ENCODE measurements at places on chromosomes 11 and 22. TPM values are rescaled to one million over a fixed set of nuclear protein-coding genes. Genes with fewer than 3 reads are reported as not detected.

The TSPAN18 gene
- total RNA-seq = 5.9 TPM

The GALNT18 gene
- total RNA-seq = 14.0 TPM

The MUS81 gene
- total RNA-seq = 47.4 TPM

The GRM5 gene
- total RNA-seq = under 0.01 TPM

The SCO2 gene
- total RNA-seq = 4.9 TPM

The VWCE gene
- total RNA-seq = 1.6 TPM

The BARX2 gene
- total RNA-seq = not detected

Data from epithelial cell of umbilical artery (primary cell).